Stimulated activated CD4-positive, alpha-beta T cell treated with anti-CD3 and anti-CD28 coated beads, Interleukin-1b, Interleukin-23, amount 100 ng/mL, for 4 hours (primary cell): ENCODE measurements at places on chromosomes 3 and 15.
A peak's percentile ranks its signal among the peaks of the same experiment; 100 is the strongest.

- no peak for DNase-seq
Measured at GRCh38 chr3:123344907-123345594, 103.8 kb downstream of the ADCY5 start.

DNA sequence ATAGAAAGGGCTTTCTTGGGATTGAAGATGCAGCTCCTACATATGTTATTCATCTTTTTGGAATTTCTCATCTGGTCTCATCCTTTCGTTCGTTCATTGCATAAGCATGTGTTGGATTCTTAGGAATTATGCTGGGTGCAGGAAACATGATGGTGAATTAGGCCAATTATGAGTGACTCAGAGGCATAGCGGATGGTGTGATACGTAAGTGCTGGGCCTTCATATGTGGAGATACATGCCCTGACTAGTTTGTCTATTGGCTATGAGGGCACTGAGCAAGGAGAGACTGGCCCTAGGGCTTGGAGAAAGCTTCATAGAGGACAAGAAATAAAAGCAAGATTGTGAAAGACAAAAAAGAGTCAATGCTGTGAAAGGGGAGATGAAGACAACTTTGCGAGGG lies 235.1 kb downstream of the MYRIP start:
- no peak for DNase-seq

- DNase-seq, result no peak
Measured at GRCh38 chr15:50828610-50829206, 63.2 kb upstream of the SPPL2A start.

- no peak for DNase-seq
Measured at GRCh38 chr3:66989860-66990696, 8.0 kb upstream of the KBTBD8 start.

- DNase-seq, result no peak
Measured at GRCh38 chr3:126355777-126356372, 1.3 kb downstream of the KLF15 start.

DNA sequence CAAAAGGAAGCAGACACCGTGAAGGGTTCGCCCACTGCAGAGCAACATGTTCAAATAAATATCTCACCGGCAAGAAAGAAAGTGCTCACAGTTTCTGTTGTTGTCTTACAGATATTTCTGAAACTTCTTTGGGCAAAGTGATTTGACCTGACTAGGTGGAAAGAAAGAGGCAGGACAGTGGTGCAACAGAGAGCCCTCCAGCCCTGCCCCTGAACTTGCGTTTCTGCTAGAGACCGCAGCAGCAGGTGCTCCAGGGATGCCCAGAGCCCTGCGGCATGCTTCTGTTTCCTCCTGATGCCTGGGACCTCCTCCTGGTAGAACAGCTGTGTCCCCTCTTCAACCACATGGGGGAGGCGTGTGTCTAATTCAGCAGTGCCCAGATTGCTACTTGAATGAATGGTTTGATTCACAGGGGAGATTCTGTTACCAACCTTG lies 123.4 kb downstream of the ATP10A start:
- peak; percentile 8 for DNase-seq

DNA sequence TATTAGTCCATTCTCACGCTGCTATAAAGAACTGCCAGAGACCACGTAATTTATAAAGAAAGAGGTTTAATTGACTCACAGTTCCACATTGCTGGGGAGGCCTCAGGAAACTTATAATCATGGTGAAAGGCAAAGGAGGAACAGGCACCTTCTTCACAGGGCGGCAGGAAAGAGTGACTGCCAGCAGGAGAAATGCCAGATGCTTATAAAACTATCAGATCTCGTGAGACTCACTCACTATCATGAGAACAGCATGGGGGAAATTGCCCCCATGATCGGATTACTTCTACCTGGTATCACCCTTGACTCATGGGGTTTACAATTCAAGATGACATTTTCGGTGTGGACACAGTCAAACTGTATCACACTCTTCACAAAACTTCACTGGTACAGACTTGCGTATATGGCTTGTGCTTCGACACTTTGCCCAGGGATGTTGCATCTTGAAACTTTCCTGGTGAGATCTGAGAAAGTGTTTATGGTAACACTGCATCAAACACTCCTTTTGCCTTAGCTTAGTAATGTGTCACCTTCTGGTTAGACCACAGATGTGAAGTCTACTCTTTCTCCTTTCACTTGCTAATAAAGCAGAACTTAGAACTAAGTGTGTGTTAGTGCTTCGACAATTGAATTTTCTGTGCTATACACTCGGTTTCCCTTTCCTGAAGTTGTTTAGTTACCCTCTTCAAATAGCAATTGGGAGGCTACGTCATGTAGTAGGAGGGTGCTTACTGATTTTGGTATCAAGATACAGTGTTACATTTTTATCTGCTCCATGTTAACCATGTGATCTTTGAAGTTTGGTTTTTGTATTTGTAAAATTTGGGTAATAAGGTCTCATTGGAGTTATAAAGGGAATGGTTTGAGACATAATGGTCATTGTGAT lies 185.7 kb downstream of the LPP start:
- DNase-seq, result no peak

GRCh38 chr3:197748597-197749314 lies 927 bp upstream of the FYTTD1 start:
- no peak for DNase-seq

GRCh38 chr15:42274702-42274989 lies 1.4 kb upstream of the TMEM87A start:
- DNase-seq, result no peak

- no peak for DNase-seq
Measured at GRCh38 chr3:194215392-194215791, 79.4 kb downstream of the HES1 start.

DNA sequence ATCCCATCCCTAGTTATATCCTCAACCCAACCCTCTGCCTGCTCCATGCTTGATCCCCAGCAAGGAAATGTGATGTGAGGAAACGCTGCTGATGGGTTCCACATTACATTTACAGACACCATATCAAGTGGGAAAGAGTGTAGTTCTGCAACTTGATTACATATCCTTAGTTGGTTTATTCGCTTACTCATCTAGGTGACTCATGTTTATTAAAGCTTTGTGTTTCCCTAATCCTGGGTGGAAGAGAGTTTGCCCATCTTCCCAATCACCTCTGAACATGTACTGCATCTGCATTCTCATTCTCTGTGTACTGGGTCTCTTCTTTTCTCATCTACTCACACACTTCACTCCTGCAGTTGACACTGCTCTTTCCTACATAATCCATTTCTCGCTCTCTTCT lies 91.7 kb upstream of the PDZRN3 start:
- no peak for DNase-seq

DNA sequence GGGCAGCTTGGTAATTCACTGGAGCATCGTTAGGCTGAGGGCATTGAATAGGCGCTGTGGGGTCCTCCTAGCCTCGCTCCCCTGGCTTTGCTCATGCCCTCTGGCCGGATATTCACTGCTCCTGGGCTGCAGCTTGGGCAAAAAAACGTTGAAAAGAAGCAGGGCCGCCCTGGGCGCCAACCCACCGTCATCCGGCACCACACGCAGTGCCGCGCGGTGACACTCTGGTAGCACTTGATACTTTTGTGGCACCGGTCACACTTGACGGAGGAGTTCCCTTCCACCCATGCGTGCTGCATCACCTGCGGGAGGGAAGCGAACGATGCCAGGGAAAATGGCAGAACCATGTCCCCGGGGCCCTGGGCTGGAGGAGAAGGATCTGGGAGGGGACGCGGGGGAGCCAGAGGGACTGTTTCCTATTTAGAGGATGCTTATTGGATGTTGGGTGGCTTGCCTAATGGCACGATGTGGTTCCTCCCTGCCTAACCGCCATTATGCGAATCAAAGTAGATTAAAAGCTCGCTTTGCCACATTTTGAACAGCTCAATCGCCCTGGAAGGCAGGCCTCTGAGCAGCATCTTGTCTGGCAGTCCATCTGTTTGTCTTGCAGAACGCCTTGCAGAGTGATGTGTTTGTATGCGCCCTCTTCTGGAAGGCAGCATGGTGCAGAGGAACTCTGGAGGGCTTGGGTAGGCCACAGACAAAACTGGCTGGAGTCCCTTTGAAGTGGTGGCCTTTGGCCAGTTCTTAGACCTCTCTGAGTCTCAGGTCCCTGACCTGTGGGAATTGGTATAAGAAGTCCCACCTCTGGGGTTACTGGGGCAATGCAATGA lies 93.2 kb downstream of the DGKG start:
- no peak for DNase-seq

DNA sequence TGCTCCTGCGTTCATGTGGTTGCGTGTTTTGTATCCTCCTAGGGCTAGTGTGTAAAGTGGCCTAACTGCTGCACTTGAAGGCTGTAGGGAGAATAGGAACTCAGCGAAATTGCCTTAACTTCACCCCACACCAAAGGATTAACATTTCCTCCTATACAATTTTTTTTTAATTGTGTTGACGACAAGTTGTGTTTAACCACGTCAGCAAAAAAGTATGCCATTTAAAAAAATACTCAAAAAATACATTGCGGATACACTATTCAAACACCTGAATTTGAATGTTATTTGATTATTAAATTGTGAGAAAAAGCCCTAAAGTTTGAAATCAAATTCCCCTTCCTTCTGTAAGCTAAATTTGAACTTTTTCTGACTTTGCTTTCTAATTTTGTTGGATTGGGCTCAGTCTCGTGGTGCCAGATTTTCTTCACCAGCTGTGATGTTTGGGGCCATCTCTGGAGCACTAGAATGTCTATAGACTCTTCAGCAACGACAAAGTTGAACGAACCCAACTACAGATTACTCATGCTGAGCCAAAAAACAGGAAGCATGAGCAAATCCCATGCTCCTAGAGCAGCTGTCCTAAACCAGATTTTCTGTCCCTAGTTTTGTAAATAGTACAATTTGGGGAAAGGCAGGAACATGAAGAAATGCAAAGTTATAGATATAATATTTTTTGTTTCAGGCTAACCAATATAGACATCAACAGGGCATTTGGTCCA lies 8.1 kb upstream of the SLC9A9 start:
- no peak for DNase-seq

- DNase-seq, result no peak
Measured at GRCh38 chr15:31069360-31070000, 32.0 kb downstream of the TRPM1 start.

DNA sequence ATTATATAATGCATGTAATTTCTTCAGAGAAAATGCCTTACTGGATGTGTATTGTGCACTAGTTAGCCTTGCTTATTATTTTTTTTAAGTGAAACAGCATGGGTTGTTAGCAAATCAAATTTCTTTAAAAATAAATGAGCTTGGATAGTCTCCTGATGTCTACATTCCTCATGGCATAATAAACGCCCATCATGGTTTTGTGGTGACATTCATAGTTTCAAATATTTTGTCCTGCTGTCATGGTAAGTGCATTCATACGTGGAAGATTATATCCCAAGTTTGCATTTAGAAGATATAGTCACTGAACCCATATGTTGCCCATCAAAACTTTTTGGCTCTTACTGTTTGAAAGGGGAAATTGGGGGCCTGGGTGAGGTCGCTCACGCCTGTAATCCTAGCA lies 130.7 kb downstream of the ALCAM start:
- no peak for DNase-seq

- DNase-seq, result no peak
Measured at GRCh38 chr3:115281697-115282675, 134.9 kb upstream of the ZBTB20 start.

DNA sequence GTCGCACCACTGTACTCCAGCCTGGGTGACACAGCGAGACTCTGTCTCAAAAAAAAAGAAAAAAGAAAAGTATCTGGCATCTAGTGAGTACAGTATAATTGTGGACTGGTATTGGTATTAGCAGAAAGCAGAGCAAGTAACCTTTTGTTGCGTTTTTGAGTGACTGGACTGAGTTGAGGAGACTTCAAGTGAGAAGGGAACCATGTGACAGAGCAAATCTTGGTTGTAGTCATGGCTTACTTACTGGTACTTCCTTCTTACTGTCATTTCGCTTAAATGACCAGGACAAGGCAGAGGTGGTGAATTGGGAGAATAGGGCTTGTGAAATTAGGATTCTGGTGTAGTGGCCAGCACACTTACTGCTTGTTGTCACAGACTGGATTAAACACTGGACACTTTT lies 20.6 kb downstream of the RTF1 start:
- no peak for DNase-seq

GRCh38 chr3:61300006-61300380 lies 48.7 kb upstream of the FHIT start:
- DNase-seq, result no peak

DNA sequence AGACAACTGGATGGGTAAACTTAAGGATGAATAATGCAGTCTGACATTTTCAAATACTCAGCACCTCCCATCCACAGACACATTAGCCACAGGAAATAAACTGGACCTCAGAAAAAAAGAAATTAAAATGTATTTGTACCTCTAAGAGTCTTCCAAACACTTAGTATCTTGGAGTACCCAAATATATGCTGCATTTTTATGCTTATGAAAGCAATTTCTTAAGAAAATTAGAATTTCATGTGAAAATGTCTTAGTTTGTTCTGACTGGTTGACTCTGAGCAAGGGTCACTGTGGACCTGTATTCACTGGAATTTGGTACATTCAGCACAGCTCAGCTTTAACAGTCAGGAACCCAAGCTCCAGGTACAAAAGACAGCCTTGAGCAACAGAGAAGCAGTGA lies 216.2 kb upstream of the UBE2E2 start:
- DNase-seq, result no peak
